ENCODE measurements at places on chromosomes 11 and 22.
A peak's percentile ranks its signal among the peaks of the same experiment; 100 is the strongest.

DNA sequence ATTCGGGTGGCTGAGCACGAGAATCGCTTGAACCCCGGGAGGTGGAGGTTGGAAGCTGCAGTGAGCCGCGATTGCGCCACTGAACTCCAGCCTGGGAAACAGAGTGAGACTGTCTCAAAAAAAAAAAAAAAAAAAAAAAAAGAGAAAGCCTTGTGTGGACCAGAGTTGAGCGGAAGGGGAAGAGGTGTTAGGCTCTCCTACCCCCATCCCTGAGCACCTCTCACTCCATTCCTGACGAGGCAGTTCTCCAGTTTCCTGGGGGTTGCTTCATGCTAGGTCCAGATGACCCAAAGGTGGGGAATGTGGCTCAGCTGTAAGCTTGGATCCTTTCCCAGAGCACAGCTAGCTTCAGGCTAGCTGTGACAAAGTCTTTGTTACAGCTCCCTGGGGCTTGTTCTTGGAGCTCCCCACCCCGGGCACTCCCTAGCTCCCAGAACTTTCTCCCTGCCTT is 8.8 kb upstream of the DNAL4 start:
- no peak for DNase-seq

- DNase-seq = no peak
Observed at GRCh38 chr11:75338516-75339208, 12.8 kb downstream of the ARRB1 start.

GRCh38 chr22:22076932-22077703 is 94.5 kb upstream of the TOP3B start:
- no peak for DNase-seq

- no peak for DNase-seq
Observed at GRCh38 chr11:111635706-111636045, 33.4 kb downstream of the SIK2 start.

GRCh38 chr11:70456921-70457532 is 58.7 kb downstream of the CTTN start:
- DNase-seq = no peak

DNA sequence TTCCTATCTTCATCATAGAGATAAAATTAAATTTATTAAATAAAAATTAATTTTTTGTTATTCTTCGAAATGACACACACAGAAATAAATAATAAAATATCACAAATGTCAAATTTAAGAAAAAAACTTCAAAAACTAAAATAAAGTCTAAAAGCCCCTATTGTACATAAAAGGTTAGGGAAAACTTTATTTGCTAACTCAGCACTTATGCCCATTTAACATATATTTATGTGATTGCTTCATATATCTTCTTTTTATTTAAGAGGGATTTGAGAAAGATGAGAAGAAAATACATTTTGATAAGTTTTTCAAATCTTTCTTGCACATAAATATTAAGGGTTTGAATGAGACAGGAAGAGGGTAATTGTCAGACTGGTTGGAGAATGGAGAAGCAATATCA is 2350.4 kb upstream of the RAG2 start:
- no peak for DNase-seq

DNA sequence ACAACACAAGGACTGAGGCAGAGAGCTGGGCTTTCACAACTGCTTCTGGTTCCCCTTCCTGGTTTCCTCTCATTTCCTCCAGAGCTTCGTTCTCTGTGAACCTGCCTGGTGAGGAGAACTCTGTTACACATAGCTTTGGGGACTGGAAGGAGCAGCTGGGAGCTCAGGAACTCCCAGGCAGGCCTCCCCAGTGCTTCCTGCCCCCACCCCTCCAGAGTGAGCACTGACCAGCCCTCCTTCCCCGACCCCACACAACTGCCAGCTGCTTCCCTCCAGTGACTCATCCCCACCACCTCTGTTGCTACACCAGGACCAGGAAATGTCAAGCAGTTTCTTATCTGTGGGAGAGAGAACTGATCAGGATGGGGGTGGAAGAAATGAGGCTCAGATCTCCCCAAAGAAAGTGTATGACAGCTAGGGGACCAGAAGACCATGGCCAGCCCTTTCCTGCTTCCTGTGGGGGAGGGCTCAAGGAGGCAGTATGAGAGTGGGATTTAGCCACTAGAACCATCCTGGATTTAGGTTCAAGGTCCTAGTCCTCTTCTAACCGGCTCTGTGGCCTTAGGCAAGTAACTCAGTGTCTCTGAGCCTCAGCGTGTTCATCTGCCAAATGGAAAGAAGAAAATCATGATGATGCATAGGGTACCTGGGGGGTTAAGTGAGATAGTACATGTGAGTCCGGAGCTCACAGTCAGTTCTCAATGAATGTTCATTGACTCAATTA is 4.5 kb upstream of the TP53I11 start:
- DNase-seq = no peak

DNA sequence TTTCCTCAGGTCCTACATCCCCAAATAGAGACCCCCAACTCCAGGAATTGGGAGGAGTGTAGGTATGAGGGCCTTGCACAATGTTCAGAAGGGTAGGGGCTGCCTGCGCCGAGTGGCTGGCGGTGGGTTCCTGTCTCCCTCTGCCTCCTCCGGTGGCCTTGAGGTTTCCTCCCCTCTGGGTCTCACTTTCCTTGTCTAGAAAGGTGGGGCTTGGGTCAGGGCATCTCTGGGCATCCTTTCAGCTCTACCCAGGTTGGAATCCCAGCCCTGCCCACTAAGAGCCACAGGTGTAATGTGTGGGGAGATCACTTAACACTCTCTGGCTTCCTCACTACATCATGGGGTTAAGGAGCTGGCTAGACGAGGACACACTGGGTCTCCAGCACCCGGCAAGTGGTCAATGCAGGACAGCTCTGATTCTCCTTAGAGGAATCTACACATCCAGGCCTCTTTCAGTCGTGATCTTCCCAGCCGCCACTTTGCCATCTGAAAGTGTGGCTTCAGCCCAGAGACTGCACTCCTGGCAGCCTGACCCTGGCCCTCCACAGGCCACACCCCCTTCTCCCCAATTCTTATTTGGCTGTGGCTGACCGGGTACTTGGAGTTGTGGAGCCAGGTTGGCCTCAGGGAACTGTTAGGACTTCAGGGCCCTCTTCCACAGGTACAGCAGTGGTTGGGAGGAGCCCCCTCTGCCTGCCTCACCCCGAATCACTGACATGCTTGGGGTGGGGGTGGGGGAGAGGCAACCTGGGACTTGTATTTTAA is 22.1 kb downstream of the PRDM11 start:
- no peak for DNase-seq

GRCh38 chr22:36764641-36765040 is 11.3 kb downstream of the IFT27 start:
- no peak for DNase-seq

DNA sequence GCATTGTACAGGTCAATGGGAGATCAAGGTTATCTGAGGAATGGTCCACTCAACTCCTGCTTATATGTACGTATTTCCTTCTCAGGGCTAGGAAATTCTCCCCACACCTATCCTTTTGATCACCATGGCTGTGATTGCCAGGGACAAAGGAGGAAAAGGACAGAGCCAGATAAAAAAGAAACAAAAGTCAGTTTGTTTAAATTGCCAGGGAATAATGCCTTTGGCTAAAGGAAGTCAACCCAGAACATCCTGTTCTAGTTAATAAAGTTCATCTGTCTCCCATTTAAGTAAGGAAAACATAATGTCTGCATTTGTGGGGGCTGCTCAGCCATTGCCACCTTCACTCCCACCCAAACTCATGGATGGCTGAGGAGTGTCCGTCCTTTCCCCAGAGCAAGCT is 124.7 kb downstream of the ME3 start:
- DNase-seq = no peak

GRCh38 chr22:45397806-45398205 is 15.6 kb downstream of the SMC1B start:
- no peak for DNase-seq

DNA sequence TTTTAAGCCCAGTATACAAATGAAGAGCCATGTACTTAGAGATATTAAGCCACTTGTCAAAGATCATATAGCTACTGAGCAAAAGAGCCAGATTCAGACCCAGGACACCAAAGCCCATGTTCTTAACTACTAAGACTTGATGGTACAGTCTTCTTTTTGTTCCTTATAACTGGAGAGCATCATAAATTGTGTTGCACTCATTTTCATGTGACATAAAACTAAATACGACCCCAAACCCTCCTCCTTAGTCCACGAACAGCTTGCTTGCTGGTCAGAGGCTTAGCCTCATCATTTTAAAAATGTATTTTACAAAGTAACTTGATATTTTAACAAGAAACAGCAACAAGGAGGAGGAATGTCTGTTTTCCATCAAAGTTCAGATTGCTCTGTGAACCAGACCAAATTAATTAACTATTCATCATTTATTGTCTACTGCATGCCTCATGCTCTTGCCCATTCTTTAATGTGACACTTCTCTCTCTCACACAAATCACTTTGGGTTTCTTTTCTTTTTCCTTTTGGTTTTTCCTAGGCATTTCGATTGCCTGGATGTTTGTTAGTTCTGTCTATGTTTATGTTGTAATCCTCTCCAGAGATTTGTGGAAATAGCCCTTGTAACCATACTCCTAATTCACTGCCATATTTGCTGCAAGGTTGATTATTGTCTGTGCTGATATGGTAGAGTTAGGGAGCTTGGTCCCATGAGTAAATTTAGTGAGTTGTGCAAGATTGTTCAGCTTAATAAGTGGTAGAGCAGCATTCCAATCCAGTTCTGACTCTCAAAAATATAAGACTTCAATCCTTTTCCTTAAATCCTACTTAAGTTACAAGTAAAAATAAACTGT is 8.4 kb upstream of the ARHGAP20 start:
- DNase-seq = no peak

GRCh38 chr11:124763156-124763947 is 1.3 kb upstream of the ESAM start:
- peak; percentile 57 for DNase-seq

- no peak for DNase-seq
Observed at GRCh38 chr11:81380395-81380794, 1353.3 kb downstream of the FAM181B start.

DNA sequence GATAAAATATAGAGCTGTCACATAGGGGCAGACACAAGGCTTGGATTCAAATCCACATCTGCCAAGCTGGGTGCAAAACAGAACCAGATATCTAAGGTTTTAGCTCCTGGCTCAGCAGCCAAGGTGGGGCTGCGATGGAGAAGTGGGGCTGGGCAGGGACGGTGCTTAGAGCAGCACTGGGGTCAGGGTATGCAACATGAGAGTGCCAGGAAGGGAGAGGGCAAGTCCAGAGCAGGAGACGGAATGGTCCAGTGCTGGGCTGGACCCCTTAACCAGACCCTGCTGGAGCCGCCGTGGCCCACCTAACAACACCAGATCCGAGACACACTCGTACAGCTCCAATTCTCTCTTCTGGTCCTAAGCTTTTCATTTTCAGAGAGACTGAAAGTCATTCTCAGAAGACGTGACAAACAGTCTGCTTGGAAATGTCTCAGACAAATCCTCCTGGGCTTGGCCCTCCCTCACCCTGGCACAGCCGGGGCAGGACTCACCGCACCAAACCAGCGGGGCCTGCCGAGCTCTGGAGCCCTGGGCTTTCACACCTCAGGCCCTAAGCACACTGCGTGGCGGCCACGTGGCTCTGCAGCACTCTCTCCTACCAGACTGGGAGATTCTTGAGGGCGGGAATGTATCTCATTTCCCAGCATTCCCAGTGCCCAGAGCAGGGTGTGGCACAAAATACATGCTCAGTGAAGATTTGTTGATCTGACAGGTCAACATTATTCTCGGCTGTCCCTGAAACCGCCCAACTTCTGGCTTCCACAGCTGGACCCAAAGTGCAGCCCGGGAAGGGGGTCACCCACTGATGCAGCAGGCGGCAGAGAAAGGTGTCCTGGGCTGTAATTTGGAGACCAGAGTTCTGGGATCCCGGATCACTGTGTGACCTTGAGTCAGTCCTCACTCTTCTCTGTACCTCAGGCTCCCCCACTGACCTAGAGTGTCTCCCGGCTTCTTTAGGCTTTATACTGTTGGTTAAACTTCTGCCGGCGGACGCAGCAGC is 11.6 kb downstream of the LRRC32 start:
- no peak for DNase-seq

DNA sequence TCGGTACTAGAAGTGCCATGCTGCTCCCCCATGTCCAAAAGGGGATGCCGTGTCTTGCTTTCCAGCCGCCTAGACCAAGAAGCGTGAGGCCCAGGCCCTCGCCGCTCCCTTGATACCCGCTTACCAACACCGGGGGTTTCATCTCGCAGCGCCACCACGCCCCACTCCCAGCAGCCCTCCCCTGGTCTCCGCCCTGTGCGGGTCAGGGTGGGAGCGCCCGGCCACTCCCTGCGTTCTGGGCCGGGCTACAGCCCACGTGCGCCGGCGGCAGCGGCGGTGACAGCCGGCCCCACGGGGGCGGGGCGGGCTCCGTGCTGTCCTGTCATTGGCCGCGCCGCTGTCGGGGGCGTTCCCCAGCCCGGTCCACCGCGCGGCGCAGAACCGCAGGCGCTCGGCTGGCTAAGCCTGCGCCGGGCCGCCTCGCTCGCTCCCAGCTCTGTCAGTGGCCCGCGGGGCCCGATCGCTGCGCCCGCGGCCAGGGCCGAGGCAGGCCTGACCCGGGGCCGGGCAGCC is at the start of gene MICAL2:
MICAL2 (plus strand) TSS at position 390 of the 513 bp plus-strand sequence. CDS start 51,566 bp downstream, outside the sequence.
- peak; percentile 80 for DNase-seq

DNA sequence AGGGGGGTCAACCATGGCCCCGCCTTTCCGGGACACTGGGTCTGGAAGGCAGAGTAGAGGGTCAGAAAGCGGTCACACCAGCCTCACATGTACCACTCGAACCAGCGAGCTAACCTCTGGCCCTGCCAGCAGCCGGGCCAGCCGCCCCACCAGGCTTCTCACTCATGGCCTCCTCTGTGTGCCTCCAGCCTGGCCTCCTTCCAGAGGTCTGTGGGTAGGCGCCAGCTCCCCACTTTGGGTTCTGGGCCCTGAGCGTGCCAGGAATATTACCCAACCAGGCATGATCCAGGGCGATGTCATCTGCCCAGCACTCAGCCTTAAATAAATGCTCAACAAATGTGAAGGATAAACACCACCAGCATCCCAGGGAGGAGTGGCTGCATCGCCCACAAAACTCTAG is 5.8 kb downstream of the SCUBE1 start:
- DNase-seq = no peak

- DNase-seq = no peak
Observed at GRCh38 chr11:9267680-9268079, 2.5 kb upstream of the DENND5A start.

- no peak for DNase-seq
Observed at GRCh38 chr11:87255589-87255988, 217.9 kb downstream of the TMEM135 start.

DNA sequence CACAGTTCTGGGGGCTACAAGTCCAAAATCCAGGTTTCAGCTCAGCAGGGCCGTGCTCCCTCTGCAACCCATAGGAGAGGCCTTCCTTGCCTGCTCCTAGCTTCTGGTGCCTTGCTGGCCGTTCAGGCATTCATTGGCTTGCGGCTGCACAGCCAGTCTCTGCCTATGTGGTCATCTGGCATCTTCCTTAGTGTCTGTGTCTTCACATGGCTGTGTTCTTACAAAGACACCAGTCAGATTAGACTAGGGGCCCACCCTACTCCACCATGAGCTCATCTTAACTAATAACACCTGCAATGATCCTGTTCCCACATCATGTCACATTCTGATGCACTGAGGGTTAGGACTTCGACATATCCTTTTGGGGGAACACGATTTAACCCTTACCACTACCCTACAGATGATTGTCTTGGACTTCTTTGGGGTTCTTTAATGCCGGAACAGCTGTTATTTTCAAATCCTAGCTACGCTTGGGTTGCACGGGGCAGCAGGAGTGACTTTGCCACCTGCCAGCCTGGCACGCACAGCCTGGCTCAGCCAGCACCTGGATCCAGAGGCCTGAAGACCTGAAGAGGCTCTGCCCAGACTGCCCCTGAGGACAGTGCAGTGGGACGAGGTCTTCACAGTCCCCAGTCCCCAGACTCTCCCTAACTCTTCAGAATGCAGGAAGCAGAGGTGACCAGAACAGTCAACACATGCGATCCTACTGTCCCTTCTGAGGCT is 7.7 kb upstream of the NEAT1 start:
- no peak for DNase-seq

All from stimulated activated CD4-positive, alpha-beta T cell treated with anti-CD3 and anti-CD28 coated beads, Interleukin-15, amount 100 ng/mL, for 48 hours (primary cell).